ENCODE measurements at places on chromosomes 6 and 20.
A peak's percentile ranks its signal among the peaks of the same experiment; 100 is the strongest.

DNA sequence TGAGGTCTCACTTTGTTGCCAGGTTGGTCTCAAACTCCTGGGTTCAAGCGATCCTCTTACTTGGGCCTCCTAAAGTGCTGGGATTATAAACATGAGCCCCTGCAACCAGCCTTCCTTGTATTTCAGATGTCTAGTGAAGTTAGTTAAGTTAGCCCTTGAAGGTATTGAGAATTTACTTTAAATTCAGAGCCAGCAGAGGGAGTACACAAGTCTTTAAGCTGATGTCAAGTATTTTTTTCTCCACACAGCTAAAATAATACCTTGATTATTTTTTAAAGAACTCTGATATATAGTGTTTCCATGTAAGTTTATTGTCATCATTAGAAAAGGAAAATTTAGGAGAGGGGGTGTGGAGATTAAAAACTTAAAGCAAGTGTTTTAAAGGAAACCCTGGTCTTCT is 9.8 kb downstream of the FOXO3 start:
- no peak for DNase-seq

GRCh38 chr6:36691612-36692011 is 6.0 kb upstream of the RAB44 start:
- no peak for DNase-seq

DNA sequence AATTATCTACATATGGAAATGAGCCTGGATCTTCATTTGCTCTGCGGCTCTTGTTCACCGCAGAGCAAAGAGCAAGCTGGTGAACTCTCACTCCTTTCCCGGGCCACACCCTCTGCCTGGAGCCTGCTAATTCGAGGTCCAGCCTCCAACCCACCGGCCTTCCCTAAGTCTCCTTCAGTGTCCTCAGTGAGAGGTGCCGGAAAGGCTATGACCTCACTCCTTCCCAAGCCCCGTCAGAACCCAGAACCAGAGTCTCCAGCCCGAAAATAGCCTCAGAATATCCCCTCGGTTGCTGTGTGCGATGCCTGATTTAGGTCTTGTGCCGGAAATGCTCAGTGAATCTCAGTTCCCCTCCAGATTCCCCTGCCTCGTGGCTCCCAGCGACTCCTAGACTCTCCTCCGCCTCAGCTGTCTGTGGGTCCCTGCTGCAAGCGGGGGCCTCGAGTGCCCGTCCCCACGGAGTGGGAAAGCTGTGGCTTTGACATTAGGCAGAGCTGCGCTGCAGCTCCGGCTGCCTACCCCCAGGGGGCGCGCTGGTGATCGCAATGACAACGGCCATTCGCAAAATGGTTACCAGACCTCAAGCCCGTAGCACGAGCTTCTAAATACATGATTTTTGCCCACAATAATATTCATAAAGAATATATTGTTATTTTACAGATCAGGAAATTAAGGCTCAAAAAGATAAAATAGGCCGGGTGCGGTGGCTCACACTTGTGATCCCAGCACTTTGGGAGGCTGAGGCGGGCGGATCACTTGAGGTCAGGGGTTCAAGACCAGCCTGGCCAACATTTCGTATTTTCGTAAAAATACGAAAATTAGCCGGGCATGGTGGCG is 4.1 kb upstream of the BNIP5 start:
- DNase-seq = peak; percentile 87

DNA sequence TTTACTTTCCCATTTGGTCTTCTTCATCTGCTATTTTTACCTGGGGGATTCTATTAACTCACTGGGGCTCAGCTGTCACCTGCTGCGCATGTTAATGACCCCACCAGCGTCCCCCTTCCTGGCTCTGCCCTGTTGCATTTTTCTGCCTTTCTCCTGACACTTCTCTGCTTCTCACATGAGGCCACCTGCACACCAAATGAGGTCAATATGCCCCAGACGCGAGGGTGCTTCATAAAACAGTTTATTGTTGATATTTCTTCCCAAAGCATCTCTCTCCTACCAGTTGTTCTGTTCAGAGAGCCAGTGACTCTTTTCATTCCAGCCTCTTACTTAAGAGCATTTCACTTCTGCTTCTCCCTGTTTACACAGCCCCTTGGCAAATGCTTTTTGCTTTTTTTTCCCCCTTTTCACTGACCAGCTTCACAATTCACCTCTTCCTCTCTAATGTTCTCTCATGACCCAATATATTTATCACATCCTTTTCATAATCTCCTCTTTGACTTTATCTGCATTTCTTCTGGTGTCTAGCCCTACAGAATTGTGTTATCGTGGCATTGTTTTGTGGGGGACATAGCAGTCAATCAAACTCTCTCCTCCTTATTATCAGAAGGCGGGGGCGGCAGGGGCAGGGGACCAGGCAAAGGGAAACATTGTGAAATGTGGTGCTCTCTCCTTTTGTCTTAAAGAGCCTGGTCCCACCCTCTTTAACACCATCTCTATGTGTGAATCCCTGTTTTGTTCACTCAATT is 545.8 kb upstream of the CITED2 start:
- DNase-seq = no peak

- no peak for DNase-seq
These were observed 112.8 kb downstream of the SAMD5 start for GRCh38 chr6:147621263-147621662.

DNA sequence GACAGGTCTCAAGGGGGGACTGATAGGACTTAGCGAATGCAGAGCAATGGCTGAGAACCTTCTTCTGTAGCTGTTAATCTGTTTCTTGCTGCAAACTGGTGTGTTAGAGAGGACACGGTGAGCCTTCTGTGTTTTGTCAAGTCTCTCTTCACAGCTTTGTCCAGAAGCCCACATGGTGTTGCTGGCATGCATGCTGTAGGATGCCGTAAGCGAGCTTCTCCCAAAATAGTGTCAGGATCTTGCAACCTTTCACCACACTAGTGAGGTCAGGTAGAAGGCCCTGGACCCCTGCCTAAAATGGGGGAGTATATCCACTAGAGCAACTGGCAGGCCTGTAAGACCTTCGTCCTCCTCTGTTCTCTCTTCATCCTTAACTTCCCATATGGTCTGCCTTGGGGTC is 51.9 kb upstream of the GLP1R start:
- no peak for DNase-seq

DNA sequence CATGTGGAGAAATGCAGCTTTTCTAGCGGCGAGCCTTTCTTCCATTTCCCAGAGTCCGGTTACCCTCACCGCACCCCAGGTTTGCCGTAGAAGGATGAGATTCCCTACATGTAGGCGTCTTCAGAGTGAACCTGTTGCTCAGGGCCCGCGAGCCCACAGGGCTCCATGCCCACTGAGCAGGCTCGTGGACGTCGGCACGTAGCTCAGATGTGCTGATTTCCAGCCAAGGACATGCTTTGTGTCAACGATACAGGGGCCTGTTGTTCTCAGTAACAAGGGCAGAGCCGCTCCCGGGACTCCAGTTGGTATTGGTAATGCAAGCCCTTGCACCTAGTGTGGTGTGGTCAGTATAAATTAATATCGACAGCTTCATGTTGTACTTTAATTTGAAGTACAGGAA is 159.6 kb downstream of the MTHFD1L start:
- no peak for DNase-seq

- DNase-seq = peak; percentile 64
These were observed 145.1 kb upstream of the ZNF184 start for GRCh38 chr6:27617700-27618689.

DNA sequence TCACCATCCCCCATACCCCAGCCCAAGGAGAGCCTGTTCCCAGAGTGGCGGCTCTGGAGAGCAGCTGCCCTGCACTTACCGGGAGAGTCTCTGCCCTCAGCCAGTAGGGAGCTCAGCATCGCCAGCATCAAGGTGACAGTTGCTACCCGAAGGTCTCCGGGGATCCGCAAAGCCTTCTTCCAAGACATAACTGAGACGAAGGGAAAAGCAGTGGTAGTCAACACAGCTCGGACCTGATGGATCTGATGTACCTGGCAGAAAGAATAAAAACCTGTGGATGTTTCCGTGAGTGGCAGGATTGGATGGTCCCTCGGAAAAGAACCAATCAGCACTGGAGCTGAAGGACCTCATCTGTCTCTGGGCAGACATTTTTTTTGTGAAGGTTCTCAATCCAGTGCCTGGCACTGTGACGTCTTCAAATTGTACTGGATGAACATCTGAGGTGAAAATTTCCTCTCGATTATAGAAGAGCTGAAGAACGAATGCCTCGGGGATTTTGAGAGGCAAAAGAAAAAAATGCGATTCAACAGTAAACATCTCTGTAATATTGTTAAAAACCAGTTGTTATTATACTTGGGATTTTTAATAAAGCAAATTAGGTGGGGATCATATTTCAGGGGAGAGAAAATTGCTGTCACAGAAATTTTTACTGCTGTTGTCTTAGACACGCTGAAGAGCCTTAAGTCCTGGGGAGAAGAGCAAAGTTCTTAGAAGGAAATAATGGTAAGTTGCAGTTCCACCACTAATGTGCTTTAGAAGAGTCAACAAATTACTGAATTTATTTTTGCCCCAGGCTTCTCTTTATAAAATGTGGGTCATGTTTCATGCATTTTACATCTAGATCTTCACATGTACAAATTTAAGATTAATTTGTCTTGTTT is at the start of gene HLA-DQB1:
TSS of gene HLA-DQB1 (minus strand) at position 238 of the 881 bp plus-strand sequence. CDS start at position 188, 50 bp downstream.
- DNase-seq = peak; percentile 33

DNA sequence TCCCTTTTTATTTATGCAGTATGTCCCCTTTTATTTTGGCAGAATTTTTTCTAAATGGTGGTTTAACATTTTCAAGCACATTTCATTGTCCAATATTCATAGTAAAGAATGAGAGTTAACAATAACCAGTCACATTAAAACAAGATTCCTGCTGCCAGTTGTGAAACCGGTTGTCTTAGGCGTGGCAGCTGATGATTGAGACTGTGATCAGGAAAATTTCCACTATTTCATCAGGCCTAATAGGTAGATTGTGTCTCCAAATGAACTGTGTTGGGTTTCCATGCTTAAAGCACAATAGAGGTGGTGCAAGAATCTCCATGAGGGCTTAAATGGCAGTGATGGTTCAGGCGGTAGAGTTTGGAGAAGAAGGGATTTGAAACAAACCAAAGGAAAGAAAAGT is 15.3 kb downstream of the PRDM1 start:
- no peak for DNase-seq

DNA sequence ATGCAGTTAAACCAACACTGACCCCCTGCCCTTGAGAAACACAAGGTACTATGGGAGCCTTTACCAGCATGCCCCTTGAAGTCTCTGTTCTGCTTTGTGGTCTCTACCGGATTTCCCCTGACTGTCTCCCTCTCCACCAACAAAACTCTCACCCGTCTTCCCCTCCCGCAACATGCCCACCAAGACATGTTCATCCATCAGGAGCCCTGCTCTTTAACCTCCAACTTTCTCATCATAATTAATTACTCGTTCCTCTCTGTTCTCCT is 1.1 kb downstream of the ZNF165 start:
- no peak for DNase-seq

GRCh38 chr6:30824698-30825097 is 59.6 kb upstream of the DDR1 start:
- no peak for DNase-seq

DNA sequence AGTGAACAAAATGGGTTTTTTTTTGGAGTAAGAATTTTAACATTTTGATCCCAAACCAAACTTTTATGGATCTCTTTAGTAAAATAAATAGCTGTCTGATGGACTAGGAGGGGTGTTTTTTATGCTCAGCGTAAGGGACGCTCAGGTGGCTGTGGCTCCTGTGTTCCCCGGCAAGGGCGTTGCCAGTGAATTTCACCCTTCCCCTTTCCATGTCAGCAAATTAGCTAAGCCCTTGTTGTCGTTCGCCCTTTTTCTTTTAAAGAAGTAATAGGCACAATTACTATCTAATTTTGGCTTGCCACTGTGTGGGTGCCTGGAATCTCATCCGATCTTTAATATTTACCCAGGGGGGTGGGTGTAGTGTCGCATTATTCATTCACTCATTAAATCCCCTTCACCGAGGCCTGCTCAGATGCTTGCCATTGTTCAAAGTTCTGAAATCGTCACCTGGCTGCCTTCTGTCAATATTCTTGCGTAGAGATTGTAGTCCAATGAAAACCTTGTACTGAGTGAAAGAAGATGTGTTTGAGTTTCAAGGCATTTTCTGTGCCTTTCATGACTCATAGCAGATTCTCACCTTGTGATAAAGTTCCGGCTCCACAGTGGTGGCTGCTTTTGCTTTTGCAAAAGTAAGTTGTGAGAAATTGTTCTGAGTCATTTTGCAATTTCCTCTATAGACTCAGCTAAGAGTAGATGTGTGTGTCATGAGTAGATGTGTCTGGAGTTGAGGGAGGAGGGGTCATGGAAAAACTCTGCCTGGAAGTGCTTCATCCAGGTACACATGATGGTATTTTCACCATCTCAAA is 40.0 kb upstream of the CLDN20 start:
- DNase-seq = no peak

- no peak for DNase-seq
These were observed 12.0 kb downstream of the LRP11 start for GRCh38 chr6:149852180-149852579.

DNA sequence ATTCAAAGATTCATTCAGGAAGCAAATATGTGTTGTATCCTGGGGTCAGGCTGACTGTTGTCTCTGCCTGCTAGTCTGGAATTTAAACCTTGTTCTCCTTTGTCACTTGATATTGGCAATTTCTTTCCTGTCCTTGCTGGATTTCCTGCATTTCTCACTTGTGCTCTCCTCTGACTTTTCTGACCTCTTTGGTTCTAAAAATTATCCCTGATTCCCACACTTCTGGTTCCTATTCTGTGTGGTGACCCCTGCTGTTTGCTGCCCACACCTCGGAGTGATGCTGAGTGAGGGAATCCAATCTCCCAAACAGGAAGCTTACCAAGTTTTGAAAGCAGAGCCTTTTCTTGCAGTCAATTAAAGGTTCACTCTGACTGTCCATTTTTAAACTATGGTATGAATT is 345.3 kb downstream of the CDKAL1 start:
- DNase-seq = no peak

GRCh38 chr6:20952699-20953474 is 418.6 kb downstream of the CDKAL1 start:
- DNase-seq = peak; percentile 33

GRCh38 chr6:110682460-110682853 is 132.8 kb downstream of the CDK19 start:
- peak; percentile 69 for DNase-seq

DNA sequence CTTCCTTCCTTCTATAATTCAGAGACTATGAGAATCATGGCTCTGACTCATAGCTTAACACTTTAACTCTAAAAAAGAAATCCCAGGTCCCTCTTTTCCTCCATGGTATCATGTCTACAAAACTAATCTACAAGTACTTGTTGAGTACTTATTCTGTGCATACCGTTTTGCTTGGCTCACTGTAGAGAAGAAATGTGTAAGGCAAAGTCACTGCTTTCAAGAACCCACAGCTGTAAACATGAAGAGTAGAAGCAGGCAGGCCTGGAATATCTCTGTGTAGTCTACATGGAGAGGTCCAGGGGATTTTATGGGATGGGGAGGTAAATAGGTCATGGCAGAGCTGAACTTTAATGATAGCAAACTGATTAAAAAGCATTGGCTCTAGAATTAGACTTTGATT is 13.8 kb downstream of the SPINT3 start:
- DNase-seq = no peak
